ENCODE measurements at places on chromosomes 5 and 9.
A peak's percentile ranks its signal among the peaks of the same experiment; 100 is the strongest.

DNA sequence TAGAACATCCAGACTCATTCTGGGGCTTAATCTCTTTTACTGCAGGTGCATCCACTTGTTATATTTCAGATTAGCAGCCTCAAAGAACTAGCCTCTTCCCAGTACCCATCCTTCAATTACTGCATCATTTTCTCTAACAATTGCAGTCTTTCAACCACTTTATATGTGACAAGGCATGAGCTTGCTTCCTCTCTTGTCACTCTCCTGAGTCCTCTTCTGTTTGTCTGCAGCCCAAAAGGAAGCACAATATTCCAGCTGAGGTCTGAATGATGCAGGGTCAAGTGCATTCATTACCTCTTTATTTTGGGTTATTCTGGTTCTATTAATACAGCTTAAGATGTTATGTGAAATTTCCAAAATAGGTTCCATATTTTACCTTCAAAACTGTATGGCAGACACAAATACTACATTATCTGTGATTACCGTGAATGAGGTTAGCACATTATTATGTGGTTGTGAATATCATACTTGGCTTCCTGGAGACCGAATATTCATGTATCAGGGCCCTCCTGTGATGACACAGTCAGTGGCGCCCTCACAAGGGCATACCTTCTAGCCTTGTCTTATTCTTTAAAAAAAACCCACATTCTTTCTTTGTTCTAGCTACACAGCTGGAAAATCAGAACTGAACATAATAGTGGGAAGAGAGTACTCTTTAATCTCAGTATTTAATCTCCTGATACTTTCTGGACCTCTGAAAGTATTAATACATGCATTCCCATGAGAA lies 323.8 kb downstream of the PDE4D start:
- DNase-seq = no peak

- no peak for DNase-seq
Observed at GRCh38 chr9:91146391-91147019, 215.2 kb downstream of the AUH start.

DNA sequence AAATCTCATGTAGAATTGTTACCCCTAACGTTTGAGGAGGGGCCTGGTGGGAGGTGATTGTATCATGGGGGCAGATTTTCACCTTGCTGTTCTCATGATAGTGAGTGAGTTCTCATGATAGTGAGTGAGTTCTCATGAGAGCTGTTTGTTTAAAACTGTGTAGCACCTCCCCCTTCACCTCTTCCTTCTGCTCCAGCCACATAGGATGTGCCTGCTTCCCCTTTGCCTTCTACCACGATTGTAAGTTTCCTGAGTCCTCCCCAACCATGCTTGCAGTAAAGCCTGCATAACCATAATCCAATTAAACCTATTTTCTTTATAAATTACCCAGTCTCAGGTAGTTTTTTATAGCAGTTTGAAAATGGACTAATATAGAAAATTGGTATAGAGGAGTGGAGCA lies 1783.7 kb upstream of the CDH9 start:
- no peak for DNase-seq

- no peak for DNase-seq
Observed at GRCh38 chr9:37678789-37679273, 28.1 kb downstream of the FRMPD1 start.

DNA sequence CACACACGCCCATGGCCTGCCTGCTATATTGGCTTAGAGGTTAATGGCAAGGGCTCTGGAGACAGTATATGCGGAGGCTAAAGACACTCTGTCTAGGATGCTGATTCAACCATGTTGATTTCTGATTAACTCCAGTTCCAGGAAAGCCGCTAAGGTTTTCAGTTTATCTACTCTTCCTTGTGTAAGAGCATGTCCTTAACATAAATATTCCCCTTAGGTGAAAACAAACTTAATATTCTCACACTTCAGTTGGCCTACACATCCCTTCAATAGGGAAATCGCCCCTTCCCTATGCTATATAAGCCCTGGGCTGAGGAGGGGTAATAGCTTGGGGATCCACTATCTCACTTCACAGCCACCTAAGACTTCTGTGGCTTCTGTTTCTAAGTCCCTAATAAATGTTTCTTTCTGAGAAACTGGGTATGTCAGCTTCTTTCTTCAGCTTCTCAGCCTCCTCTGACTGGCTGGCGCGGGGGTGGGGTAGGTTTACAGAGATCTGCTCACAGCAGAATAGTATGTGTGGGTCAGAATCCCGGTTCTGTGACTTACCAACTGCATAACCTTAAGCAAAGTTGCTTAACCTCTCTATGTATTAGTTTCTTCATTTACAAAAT lies 4.3 kb upstream of the GPX3 start:
- no peak for DNase-seq

DNA sequence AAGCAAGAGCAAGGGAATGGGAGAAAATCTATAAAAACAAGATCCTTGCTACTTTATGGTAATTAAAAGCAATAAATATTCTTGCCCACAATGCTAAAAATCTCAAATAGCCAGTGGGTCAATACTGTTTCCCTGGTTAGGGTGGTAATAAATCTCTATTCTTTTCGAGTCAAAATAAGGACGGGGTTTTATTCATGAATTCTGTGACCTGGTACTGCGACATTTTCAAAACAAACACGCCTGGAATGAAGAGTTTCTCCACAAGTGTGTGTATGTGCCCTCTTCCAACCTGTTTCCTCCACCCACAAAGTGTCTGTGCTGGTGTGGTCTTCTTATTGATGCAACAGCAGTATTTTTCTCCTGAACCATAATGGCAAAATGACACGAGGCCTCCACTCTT lies 358.8 kb upstream of the BRINP1 start:
- no peak for DNase-seq

- no peak for DNase-seq
Observed at GRCh38 chr9:82011133-82011532, 22.6 kb downstream of the SPATA31D1 start.

DNA sequence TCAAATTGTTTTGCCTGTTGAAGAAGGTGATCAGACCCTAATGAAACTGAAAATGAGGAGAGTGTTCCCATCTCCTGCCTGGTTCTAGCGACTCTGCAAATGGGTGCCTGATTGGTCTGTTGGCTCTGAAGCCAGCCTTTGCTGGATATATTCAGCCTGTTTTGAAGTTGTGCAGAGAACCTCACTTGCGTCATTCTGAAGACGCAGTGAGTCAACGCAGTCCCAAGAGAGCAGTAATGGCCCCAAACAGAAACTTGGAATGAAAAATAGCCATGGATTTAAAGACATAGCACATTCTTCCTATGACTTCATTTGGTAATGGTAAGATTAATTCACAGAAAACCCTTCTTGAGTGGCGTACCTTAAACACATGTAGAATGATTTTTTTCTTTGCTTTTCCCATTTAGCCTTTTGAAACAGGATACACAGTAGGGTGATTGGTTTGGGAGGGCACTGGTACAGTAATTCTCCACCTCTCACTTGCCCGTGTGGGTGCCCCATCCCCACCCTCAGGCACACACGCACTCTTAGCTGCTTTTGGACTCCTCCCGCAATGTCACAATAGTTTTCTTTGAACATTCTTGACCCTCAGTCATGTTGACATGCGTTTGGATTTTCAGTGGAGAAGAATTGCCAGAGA lies 54.1 kb upstream of the ABL1 start:
- DNase-seq = peak; percentile 31

DNA sequence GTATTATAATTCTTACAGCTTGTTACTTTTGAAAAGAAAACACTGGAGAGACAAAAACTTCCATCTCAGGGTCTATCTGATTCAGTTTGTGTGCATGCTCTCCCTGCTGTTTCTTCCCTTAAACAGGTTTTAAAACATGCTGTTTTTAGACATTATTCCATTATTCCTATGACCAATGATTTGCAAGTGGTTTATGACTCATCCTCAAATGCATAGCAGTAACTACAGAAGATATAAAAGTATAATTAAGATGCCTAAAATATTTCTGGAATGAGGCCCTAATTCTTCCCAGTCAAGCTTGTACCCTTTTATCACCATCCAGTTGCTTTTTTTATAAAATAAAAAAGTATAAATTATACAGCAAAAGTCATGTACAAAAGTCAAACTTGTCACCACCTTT lies 3.7 kb downstream of the DTWD2 start:
- DNase-seq = no peak

DNA sequence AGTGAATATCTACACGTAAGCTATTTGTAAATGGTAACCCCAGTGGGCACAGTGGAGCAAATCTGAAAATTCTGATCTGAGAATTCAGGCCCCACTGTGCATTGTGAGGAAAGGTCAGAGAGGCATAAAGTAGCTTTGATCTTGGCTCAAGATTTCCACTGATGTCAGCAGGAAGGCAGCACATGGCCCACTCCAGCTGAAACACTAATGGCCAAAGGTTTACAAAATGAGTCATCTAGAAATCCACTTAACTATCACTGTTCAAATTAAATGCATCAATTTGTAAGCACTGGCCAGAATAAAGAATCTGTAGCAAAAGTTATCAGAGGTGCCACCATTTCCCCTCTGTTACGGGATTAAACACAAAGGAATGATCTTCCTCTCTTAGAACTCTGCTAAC lies 191.6 kb downstream of the C9orf152 start:
- no peak for DNase-seq

DNA sequence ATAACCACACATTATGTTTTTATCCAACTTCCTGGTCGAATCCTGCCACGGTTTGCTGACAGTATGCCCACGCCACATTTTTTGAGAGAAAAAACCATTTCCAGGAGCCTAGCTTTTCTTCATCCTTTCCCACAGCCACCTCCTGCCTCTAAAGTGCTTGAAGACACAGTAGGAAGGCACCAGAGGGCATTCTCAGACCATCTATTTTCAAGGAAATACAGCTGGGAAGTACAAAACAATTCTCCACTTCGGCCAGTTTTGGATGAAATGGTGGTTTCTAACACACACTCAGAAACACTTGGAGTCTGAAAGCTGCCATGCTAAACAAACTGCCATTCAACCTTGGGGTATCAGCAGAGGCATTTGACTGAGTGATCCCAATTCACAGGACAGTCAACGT lies 86.3 kb upstream of the RPS23 start:
- DNase-seq = no peak

DNA sequence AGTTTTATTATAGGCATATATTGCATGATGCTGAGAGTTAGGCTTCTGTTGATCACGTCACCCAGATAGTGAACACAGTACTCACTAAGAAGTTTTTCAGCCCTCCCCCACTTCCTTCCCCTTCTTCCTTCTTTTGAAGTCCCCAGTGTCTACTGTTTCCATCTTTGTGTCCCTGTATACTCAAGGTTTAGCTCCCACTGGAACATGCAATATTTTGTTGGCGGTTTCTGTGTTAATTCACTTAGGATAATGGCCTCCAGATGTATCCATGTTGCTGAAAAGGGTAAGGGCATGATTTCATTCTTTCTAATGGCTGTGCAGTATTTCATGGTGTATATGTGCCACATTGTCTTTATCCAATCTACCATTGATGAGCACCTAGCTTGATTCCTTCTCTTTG lies 764.3 kb downstream of the MTRR start:
- no peak for DNase-seq

GRCh38 chr5:104171958-104172690 lies 609.5 kb upstream of the NUDT12 start:
- no peak for DNase-seq

DNA sequence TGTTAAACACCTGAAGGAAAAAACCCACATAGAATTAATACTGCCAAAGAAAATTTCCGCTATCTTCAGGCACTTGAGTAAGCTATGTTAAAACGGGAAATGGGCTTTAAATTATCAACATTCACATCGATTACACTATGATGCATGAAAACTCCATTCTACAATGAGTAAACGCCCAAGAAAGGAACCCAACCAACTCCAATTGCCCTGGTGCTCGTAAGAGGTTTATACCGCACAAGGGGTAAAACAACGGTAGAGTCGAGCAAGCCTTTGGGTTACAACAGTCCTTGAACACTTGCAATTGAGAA lies 1.0 kb downstream of the AGTPBP1 start:
- DNase-seq = peak; percentile 42

DNA sequence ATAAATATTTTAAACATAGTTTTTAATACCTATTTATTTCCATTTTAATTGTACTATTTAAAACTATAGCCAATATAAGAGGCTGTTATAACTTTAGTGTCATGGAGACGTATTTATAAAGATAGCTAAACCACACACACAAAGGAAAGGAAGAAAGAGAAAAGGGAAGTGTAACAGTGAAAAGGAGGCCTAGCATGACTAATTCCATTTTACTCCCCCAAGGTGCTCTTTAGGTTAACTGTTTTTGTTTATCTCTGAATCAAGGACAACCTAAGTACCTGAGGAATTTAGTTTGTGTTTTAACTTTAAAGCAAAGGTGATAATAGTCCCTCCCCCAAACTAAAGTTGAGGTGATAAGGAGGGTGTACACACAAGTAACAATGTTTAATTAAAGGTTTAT lies 1188.9 kb upstream of the C9orf72 start:
- DNase-seq = no peak

GRCh38 chr5:80191991-80192398 lies 63.9 kb downstream of the SERINC5 start:
- no peak for DNase-seq

- no peak for DNase-seq
Observed at GRCh38 chr9:91655215-91655614, 231.6 kb upstream of the NFIL3 start.

DNA sequence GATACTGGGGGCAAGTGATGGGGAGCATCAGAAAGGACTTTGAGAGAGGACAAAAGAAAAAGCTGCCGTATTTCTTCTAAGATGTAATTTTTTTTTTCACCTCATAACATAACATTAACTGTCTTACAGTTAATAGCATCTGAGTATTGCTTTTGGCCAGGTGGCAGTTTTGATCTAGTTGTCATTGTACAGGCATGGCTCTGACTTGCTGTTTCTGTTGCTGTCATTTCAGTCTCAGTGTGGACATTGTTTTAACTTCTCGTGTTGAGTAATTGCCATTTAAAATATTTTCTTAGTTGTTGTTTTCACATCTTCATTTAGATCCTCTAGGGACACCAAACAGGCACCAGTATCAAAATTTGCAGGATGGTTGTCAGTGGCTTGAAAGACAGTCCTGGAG lies 12.4 kb downstream of the SMAD5 start:
- no peak for DNase-seq

- DNase-seq = peak; percentile 40
Observed at GRCh38 chr5:57316798-57317327, 143.0 kb downstream of the GPBP1 start.

DNA sequence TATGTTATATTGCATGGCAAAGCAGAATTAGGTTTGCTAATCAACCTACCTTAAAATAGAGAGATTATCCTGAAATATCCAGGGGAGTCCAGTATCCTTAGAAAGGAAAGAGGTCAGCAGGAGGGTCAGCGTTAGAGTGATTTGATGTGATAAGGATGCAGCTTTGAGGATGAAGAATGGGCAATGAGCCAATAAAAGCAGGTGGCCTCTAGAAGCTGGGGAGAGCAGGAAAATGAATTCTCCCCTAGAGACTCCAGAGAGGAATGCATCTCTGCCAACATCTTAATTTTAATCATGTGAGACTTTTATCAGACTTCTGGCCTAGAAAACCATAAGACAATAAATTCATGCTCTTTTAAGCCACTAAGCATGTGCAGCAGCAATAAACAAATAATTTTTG lies 65.7 kb upstream of the SYK start:
- no peak for DNase-seq

DNA sequence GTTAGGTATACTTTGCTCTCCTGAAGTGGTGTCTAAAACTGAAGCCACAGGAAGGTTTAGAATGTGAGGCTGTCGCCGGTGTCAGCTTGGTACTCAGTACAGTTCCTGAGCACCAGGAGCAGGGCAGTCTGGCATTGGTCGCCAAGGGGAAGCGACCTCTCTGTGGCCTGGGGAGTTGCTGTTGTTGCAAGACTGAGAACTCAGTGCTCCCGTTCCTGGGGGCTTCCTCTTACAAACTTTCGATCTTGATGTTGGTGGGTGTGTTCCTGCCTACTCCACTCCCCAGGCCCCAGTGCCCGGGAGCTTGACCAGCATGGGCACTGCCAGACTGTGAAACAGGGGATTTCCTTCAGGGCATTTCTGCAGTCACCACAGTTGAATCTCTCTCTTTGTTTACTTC lies 52.4 kb upstream of the PPARGC1B start:
- no peak for DNase-seq
